ENCODE measurements at places on chromosomes 13 and 19.
A peak's percentile ranks its signal among the peaks of the same experiment; 100 is the strongest.

DNA sequence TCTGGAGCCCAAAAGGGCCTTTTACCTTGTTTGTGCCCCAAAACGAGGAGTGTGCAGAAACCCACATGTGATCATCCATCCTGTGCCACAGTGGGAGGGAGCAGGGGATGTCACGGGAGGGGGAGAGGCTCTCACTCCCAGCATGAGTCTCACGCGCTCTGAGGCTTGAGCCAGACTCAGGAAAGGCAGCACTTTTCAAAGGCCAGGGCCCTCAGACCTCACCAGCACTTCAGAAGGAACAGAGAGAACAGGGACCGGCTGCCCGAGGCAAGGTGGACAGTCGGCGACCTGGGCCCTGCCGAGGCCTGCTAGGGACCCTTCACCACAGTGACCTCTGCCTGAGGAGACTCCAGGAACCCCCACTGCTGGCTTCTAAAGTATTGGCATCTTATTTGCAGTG, 71.7 kb upstream of the WASF3 start:
- DNase-seq: no peak

- DNase-seq: no peak
These were observed 25.6 kb downstream of the NOSIP start for GRCh38 chr19:49554701-49555181.

- no peak for DNase-seq
These were observed 4.2 kb upstream of the OR7G3 start for GRCh38 chr19:9130965-9131364.

GRCh38 chr19:51417107-51417809, at the start of gene SIGLEC10:
Gene SIGLEC10, minus strand, starts transcription at chr19:51417642. Its CDS starts 61 bp downstream, at chr19:51417581.
- no peak for DNase-seq

DNA sequence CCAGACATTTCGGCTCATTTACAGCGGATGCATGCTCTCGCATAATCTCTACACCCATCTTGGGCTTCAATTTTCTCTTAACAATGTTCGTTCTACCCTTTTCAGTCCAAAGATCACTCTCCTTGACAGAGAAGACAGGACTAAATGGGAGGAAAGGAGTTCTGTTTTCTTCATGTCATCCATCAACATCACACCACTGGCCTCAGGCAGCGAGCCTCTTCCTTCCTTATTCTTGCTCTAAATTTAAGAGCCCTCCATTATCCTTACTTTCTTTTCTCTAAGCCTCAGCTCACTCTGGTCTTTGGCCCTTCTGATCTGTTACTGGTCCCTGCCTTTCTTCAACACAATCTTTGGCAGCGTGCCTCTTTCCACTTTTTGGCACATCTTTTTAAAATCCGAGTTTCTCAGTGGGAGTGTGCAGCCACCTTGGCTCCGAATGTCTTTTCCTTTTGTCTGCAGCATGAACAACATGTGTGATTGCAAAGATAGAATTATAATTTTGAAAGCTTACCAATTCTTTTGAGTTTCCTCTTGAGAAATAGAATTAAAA, 98.7 kb downstream of the FAM216B start:
- no peak for DNase-seq

DNA sequence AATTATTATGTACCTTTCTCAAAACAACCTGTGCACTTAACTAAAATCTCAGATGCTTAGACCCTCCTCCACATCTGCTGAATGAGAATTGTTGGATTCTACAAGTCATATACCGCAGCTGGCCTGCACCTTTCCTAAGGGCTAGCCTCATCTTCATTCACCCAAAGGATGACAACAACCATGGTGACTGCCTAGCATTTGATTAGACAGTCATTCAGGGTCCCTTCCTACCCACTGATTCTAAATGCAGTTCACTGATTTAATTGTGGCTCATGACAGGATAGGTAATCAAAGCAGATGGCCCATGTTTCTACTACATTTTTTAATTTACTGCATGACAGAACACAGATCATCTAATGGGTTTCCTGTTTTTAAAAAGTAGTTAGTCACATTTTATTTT, 551.9 kb upstream of the SLC10A2 start:
- DNase-seq: no peak

- DNase-seq: no peak
These were observed 50.9 kb downstream of the CCDC70 start for GRCh38 chr13:51912511-51913225.

GRCh38 chr19:38851622-38852230, 1.9 kb upstream of the HNRNPL start:
- DNase-seq: peak; percentile 86

GRCh38 chr13:32447894-32448623, 20.1 kb upstream of the N4BP2L1 start:
- no peak for DNase-seq

All from NCI-H1105 (cell line).